Large intestine (tissue), 12 donors: ENCODE measurements at places on chromosomes 13 and 19. TPM values are rescaled to one million over a fixed set of nuclear protein-coding genes. Genes with fewer than 3 reads are reported as not detected.
A peak's percentile ranks its signal among the peaks of the same experiment; 100 is the strongest.

DNA sequence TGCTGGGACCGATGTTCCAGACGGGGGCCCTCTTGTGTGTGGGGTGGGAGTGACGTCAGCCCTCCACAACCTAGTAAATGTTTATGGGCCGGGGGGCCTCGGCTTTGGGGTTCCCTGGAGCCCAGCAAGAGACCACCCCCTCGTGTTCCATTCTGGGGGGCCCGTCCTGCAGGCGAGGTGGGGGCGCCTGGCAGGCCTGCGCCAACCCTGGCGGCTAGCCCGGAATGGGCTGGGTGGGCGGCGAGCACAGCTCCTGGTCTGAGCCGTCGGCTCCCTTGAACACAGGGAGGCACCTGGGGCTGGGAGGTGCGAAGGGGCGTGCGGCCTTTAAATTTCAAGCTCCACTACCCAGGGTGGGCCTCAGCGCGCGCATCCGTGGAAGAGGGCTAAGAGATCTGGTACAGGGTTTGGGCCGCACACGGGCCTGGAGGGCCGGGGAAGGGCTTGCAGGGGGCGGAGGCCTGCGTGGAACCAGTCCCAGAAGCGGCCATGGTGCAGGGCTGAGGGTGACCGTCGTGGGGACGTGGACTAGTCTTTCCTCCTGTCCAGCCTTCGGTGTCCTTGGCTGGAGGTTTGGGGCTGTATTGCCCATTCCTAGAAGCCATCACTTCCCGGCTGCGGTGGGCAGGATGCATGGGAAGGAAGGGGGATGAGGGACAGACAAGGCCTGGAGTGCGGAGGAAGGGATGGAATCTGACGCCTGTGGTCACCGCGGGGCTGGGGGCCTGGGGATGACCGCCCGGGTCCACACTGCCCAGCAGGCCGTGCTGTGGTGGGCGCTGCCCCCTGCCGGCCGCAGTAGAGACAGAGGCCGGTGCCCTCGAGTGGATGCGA, 11.4 kb downstream of the NDUFA11 start:
- peak; percentile 27 for DNase-seq

GRCh38 chr13:89363144-89363543, 1692.0 kb downstream of the SLITRK5 start:
- no peak for DNase-seq

- DNase-seq = no peak
Measured at GRCh38 chr13:45915686-45916439, 64.3 kb upstream of the SIAH3 start.

DNA sequence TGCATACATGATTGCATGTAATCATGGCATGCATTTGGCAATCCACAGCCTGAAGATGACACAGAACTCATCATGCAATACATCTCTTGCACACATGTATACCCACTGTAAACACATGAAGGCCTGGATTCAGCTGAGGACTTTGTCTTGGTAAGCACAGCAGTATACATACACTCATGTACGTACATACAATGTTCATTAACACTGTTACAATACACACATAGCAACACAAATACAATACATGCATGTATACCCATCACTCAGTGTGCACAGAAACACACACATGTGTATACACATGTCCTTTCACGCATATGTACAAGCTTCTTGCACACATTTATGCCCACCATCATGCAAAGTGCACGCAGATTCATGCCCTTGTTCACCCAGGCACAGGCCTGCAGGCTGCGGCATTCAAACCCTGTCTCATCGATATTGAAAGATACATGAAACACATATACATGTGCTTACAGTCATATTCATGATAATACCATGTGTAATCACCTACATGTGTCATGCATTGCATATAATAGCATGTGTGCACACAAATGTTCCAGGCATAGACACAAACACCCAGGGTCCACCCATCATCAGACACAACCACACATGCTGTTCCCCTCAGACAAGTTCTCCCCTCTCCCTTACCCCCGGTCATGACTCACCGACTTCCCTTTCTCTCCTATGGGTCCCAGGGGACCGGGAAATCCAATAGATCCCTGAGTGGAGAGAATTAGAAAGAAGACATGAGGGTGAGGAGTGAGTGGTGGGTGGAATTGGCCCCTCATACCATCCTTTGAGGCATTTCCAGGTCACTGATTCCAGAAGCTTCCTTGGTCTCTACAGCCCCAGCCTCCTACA, 28.7 kb downstream of the COL5A3 start:
- no peak for DNase-seq

DNA sequence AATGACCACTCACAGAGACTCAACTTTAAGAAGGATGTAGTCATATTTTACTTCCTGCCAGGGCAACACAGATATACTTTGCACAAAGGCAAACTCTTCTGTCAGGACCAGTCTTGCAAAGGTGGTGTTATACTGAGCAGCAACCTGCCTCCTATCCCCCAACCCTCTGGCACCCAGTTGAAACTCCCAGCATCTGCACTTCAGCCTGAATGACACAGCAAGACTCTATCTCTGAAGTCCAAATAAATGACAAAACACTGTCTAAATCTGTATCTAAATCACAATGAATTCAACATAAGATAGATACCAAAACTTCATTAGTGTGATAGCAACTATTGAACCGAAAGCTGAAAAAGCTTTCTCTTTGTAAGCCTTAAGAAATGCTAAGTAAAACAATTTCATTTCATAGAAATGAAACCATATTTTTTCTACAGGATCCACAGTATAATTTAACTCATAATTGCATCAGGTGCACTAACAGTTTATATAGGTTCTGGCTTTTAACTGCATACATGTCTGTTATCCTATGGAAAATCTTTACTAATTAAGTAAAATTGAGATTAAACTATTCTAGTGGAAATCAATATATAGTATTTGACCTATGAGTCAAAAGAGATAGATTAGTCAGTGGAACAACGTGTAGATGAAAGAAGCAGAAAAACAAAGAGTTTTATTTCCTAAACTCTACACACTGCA, 163.7 kb downstream of the TBC1D4 start:
- no peak for DNase-seq

GRCh38 chr13:76226941-76227340, 590.8 kb downstream of the LMO7 start:
- DNase-seq = no peak

DNA sequence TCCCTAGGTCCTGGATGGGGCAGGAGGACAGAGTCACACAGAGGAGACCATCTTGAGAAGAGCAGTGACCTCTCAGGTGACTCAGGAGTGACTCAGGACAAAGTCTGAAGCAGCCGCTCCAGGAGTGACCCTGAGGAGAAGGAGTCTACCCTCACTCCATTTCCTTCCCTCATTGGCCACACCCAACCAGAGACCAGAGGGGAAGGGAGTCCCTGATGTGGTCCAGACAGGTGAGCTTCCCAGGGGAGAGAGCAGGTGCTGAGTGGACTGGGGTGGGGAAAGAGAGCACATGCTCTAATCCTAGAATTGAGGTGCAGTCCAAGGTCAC, 75.5 kb upstream of the MEDAG start:
- peak; percentile 55 for DNase-seq

DNA sequence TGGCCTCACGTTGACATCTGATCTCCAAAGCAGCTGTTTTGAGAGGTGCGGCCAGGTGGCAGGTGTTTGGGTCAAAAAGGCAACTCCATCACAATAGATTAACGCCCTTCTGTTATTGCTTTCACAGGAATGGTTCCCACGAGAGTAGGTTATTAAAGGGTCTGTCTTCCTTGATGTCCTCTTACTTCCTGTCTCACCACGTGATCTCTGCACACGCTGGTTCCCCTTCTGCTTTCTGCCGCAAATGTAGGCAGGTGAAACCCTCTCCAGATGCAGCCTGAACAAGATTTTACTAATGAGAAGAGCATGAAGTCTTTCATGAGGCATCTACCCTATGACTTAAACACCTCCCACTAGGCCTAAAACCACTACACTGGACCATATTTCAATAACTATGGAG, 22.8 kb upstream of the ZNF564 start:
- DNase-seq = no peak

DNA sequence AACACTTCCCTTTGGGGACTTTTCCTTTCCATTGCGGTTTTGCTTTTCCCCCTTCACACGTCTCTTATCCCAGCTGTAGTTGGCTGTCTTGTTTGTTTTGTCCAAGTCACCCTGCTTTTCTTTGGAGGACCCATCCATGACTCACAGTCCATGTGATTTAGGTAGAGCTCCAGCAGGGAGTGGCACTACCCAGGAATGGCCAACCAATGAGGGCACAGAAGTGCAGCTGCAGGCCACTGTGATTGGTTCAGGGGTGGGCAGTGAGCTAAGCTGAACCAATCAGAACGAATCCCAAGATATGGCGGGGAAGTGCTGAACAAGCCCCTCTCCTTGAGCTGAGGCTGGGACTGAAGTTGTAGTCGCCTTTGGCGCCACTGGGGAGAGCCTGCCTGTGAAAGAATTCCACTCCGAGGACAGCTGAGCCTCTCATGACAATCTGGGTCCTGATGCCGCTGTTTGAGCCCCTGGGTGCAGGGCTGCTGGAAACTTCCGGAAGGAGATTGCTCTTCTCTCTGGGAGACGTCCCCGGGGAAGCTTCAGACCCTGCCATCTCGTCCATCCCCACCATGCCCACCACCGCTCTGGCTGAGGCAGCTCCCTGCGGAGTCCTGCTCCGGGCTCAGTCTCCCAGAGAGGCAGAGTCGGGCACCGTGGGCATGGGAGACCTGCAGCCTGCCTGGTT, 62.9 kb upstream of the URI1 start:
- DNase-seq = no peak

- DNase-seq = peak; percentile 46
Measured at GRCh38 chr13:27770809-27771208, 21.5 kb upstream of the GSX1 start.

GRCh38 chr13:60392131-60392530, 4.9 kb upstream of the TDRD3 start:
- no peak for DNase-seq

- DNase-seq = peak; percentile 88
Measured at GRCh38 chr19:55322204-55322885, 2.8 kb downstream of the TMEM150B start.

DNA sequence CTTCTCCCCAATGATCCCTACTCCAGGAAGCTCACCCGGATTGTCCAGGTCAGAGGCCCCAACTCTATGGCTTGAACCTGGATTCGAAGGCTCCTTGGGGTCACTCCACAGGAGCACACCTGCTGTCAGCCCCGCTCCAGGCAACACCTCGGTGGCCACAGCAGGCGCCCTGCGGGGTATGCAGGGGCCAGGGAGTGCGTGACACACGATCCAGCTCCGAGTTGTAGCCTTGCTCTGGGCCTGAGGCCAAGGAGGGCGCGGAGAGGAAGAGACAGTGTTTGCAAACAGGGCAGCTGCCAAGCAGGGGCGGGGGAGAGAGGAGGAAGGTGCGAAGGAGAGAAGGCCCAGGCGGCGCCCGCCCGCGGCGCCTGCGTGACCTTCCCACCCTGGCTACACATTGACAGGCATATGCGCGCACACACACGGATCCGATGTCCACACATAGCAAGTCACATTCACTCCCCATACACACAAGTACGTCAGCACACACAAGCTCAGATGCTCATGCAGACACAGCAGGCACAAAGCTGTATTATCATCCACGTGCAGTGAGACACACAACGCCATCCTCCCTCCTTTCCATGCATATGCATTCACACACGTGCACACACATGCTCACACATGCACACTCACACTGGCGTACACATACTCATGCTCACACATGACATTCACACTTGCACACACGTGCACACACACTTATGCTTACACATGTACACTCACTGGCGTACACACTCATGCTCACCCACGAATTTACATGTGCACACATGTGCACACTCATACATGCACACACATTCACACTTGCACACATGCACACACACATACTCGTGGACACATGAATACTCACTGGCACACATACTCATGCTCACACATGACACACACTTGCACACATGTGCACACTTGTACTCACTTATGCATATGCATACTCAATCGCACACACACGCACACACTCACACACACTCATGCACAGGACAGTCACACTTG, 10.4 kb downstream of the SBK2 start:
- peak; percentile 23 for DNase-seq

- DNase-seq = peak; percentile 14
Measured at GRCh38 chr13:104984296-104984818, 1551.1 kb downstream of the EFNB2 start.

GRCh38 chr19:33797802-33798671, 1.4 kb downstream of the KCTD15 start:
- DNase-seq = peak; percentile 83

GRCh38 chr19:44741841-44742329, 6.6 kb upstream of the BCL3 start:
- peak; percentile 98 for DNase-seq

- no peak for DNase-seq
Measured at GRCh38 chr13:76289558-76289957, 596.6 kb downstream of the KCTD12 start.

- DNase-seq = no peak
Measured at GRCh38 chr13:85332615-85333014, 466.6 kb downstream of the SLITRK6 start.

DNA sequence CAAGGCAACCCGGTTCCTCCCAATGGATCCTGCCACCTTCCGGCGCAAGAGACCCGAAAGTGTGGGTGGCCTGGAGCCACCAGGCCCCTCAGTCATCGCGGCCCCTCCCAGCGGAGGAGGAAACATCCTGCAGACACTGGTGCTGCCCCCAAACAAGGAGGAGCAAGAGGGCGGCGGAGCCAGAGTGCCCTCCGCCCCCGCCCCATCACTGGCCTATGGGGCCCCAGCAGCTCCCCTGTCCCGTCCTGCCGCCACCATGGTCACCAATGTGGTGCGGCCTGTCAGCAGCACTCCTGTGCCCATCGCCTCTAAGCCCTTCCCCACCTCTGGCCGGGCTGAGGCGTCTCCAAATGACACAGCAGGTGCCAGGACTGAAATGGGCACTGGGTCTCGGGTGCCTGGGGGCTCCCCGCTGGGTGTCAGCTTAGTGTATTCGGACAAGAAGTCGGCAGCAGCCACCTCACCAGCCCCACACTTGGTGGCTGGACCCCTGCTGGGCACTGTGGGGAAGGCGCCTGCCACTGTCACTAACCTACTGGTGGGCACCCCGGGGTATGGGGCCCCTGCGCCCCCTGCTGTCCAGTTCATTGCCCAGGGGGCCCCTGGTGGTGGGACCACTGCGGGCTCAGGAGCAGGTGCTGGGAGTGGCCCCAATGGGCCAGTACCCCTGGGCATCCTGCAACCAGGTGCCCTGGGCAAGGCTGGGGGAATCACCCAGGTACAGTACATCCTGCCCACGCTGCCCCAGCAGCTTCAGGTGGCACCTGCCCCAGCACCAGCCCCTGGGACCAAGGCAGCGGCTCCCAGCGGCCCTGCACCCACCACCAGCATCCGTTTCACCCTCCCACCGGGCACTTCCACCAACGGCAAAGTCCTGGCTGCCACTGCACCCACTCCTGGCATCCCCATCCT, 11.2 kb upstream of the PRR19 start:
- DNase-seq = no peak

CEACAM7 gene
- polyA plus RNA-seq = 0.09 TPM

C5AR2 gene
- polyA plus RNA-seq = 0.25 TPM

CLEC17A gene
- 0.13 TPM for polyA plus RNA-seq

KLC3 gene
- polyA plus RNA-seq = 0.04 TPM

ZNF229 gene
- 9.2 TPM for polyA plus RNA-seq

NOVA2 gene
- 2.5 TPM for polyA plus RNA-seq
